Thymus (tissue), 14 donors: ENCODE measurements at places on chromosomes 12 and 14.

GRCh38 chr12:49825360-49825970 lies 2.7 kb downstream of the NCKAP5L start:
- no peak for DNase-seq

DNA sequence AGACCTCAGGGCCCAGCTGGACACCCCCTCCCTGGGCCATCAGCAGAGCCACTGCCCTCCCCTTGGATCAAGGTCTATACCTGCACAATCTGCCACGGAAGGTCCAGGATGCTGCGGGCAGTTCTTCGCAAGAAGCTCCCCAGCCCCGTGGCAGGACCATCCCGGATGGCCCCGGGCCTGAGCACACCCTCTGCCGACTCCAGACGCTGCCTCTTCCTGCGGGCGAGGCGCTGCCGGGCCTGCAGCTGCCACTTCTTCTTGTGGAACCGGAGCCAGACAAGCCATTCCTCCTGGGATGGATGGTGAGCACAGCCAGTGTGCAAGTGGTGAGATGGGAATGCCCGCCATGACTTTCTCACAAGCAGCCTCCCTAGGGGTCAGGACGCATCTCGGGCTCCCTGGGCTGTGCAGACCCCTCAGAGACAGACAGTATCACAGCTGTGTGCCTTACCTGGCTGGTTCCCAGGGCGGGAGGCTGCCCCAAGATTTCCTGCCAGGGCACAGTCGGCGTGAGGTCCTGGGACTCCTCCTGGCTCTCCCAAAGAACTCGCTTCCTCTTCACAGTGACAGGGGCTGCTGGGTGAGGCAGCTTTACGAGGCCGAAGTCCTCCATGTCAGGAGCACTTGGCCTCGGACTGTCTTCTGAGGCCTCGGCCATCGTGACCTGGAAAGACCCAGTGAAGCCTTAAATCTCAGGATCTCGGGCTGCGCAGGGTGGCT lies 30.8 kb downstream of the P2RX2 start:
- DNase-seq: no peak

- no peak for DNase-seq
Observed at GRCh38 chr12:73124480-73124879, 852.3 kb downstream of the TRHDE start.

DNA sequence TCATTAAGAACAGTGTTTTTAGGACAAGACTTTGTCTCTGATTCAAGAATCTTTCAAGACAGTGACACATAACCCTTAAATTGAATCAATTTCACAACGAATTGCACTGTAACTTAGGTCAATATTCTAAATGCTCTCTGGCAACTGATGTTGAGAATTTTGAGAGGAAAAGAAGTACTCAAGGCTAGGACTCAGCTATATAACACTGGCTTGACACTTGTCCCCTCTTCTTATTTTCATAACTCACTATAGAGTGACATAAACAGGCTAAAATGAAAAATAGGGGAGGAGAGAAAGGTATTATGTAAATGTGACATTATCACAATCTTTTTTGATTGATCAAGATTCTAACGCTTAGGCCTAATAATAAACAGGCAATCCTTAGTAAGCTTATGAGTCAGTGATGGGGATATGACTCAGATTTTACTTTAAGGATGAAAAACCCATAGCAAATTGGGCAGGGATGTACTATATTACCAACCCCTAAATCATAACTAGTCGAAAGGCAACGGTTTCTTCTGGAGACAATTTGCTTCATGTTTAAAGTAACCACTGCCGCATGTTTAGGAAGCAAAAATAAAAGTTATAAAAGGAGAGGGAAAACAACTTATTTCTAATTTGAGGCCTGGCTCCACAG lies 10.9 kb downstream of the BTG1 start:
- no peak for DNase-seq

DNA sequence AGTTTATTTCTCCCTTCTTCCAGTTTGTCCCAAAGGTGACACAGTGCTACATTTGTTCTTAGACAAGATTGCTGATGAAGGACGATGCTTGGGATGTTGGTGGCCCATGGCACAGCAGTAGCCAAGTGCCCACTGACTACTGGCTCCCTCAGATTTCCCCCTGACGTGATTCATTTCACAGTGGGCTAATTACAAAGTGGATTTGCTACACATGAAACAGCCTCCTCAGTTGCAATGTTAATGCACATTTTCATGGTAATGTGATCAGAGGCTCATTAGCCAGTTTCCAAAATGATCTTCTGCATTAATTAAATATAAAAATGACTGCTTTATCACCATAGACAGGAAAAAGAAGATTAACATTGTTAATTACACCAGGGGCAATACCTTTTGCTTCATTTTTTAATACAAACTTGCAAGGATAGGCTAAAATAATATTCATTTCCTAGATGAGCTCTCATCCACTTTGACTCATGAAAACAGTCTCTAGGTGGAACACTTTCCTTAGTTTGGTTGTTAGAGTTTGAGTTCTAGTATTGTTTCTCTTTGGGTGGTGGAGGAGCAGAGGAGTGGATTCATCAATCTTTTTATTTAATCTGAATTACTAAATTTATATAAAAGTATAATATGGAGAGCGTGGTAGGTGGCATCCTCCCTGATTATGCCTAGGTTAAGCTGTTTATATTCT lies 250.9 kb downstream of the PDZRN4 start:
- DNase-seq: no peak

DNA sequence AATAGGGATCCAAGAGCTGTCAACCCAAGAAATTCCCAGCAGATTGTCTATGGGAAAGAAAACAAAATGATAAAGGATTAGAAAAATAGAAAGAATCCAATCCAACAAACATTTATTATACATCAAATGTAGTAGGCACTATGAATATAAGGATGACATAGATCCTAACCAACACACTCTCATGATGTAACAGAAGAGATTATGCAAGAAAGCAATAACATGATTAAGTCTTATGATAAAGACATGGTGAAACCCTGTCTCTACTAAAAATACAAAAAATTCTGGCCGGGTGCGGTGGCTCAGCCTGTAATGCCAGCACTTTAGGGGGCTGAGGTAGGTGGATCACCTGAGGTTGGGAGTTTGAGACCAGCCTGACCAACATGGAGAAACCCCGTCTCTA lies 2.7 kb downstream of the MED6 start:
- no peak for DNase-seq

GRCh38 chr12:58537278-58537677 lies 383.0 kb downstream of the LRIG3 start:
- no peak for DNase-seq

- peak; percentile 36 for DNase-seq
Observed at GRCh38 chr12:100668945-100669536, 95.6 kb downstream of the GAS2L3 start.

DNA sequence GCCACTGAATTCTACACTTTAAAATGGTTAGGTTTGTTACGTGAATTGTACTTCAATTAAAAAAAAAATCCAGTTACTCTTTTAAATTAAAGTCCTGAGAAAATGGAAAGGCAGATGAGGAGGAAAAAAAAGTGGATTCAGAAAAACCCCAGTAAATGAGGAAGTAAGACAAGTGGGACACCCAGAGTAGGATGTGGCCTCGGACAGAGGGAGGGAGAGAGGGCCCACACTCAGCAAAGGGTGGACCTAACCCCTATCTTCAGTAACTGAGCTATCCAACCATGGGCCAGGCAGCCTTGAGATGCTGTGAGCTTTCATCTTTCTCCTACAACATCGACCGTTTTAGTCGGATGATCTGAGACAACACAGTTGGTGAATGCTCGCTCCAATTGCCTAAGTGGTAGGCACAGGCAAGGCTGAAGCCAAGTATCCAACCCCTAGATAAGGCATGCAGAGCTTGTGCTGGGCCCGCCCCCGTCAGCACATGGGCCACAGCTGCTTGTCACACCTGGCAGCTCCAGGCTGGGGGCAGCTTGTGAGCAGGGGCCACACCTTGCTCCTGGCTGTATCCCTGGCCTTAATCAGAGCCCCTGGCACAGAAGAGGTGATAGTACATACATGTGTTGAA lies 142.1 kb downstream of the TTC7B start:
- no peak for DNase-seq

DNA sequence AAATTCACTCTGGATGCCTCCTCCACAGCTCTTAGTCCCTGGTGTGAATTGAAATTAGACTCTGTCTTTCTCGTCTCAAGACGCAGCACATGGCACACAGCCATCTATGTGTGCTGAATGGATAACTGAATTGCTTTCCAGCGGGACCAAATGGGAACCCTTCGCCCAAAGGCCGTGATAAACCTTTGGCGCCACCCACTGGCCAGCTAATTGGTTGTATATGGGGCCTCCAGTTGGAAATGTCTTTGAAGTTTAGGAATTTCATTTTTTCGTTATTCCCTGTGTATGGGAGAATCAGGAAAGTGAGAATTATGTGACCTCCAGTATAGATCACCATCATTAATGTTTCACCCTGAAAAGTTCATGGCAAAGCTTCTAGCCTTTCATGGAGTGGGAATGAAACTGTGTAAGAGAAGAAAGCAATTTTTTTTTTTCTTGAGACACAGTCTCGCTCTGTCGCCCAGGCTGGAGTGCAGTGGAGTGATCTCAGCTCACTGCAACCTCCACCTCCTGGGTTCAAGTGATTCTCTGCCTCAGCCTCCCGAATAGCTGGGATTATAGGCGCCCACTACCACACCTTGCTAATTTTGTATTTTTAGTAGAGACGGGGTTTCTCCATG lies 9.8 kb upstream of the HSP90AA1 start:
- DNase-seq: no peak

DNA sequence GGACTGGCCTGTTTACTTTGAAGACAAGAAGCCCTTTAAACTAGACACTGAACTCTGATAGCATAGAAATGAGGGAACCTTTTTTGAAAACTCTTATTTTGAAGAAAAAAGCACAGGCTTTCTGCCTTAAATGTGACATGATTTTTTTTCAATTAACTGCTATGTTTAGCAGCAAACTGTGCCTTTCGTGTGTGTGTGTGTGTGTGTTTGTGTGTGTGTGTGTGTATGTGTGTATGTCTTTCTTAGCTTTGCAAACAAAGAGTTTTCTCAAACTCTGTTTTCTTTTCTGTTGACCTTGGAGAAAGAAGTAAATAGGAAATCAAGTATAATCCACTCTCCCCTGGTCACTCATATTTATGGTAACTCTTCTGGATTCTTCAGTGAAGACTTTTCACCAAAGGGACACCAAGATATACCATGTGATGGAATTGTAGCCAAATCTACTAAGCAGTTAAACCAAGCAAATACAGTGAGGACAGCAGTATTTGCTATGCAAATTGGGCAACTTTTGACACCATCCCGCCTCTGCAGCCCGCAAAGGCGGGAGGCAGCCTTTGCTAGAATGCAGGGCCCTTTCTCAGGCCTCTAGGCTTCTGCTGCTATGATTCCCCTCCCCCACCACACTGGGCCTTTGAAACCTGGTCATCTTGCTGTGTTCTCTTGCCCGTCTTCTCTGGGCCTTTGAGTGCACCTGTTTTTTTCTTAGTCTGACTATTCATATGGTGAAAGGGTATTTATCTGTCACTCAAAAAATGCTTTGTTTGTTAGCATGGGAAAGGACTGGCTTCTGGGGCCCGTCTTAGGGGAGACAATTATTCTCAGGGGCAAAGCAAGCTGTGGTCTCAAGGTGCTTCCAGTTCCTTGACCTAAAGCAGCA lies 107.9 kb downstream of the MYRFL start:
- no peak for DNase-seq

GRCh38 chr12:92121826-92122225 lies 23.8 kb downstream of the BTG1 start:
- no peak for DNase-seq

- DNase-seq: no peak
Observed at GRCh38 chr12:33634544-33634943, 194.9 kb upstream of the SYT10 start.

DNA sequence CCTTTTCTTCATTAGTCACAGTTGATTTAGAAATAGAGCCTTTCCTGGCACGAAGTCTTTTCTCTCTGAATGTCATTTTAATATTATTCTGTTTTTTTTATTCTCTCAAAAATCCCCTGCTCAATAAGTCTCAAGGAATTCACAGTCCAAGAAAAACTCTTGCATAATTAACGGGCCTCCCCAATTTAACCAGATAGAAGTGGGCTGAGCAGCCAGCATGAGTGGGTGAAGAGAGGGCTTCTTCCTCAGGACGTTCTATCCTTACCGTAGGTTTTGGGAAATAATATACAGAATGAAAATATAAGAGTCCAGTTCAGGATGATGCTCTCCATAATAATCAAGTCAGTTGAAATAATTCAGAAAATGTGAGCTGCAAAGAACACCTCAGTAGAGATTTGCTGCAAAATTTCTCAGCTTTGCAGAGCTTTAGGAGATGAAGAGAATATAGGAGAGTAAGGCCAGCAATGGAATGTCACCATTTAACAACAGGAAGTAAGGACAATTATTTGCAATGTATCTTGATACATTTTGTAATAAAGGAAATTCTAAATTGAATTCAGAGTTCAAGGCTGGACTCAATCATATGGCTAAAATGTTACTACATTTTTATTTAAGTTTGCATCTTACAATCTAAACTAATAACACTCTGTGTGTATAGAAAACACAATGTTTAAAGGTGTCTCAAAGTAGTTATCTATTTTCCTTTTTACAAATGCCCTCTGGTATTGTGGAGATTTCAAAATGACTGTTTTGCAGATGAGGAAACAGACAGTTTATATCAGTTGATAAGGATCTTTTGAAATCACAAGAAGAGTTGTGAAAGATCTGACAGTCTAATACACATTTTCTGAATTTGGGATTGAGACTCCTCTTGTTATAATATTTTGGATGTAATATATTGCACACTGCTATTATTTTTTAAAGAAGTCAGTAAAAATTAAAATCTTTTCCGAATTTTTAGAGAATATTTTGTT lies 1724.1 kb upstream of the SEL1L start:
- no peak for DNase-seq

GRCh38 chr12:48165089-48165981 lies 8.0 kb upstream of the ASB8 start:
- DNase-seq: peak; percentile 70

DNA sequence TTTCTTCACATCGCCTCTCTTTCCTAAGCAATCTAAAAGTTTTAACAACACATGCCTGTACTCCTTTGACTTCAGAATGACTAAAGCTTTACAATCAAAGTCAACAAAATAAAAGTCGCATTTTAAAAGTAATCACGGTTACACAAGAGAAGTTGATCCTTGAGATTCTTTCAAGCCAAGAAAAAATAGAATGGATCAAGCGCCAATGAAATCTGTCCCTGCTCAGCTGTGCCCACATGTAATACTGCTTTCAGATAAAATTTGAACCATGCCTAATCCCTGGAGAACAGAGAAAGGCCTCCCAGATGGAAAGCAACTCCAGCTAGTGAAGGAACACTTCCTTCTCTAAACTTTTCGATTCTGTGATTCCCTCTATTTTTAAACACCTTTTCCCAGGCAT lies 113.1 kb downstream of the FBXL14 start:
- DNase-seq: no peak

DNA sequence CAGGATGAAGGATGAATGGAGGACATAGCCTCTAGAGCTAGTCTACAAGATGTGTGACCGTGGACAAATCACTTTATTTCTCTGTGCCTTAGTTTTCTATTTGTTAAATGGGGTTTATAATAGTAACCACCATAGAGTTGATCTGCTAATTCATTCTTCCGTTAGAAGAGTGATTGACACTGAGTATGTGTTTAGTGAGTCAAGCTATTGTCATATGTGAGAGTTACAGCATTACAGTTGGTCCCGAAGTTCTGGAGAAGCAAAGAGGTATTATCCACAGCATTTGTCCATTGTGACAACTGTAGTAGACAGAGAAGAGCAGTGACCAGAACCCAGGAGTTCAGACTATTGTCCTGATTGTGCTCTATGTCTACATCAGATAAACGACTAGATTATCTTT lies 14.1 kb downstream of the FAR2 start:
- no peak for DNase-seq

GRCh38 chr14:102125546-102125945 lies 14.2 kb upstream of the WDR20 start:
- DNase-seq: no peak

- no peak for DNase-seq
Observed at GRCh38 chr12:69087986-69088385, 151.4 kb upstream of the CPSF6 start.

- no peak for DNase-seq
Observed at GRCh38 chr12:2819810-2820209, 7.3 kb downstream of the ITFG2 start.
